BJ (cell line): ENCODE measurements at places on chromosomes 6 and 20.

DNA sequence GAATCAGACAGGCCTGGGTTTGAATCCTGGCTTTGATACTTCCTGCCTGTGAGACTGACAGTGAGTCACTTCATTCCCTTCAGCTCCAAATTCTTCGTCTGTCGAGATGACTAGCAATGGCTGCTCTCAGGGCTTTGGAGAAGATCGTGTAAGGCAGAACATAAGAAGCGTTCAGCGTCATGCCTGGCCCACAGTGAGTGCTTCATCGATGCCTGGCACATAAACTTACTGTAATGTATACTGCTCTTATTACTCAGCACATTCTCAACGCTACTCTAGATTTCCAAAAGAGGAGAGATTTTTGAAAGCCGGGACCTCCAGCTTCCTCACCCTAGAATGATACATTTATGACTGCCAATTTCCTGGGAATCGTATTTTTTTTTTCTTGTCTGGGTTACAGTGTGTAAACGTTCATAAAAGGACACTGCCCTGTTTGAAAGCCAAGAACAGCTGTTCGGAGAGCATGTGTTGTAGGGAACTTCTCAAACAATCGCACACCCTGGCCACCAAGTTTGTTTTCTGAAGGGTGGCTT, 16.2 kb upstream of the BCAS1 start:
- no peak for DNase-seq

DNA sequence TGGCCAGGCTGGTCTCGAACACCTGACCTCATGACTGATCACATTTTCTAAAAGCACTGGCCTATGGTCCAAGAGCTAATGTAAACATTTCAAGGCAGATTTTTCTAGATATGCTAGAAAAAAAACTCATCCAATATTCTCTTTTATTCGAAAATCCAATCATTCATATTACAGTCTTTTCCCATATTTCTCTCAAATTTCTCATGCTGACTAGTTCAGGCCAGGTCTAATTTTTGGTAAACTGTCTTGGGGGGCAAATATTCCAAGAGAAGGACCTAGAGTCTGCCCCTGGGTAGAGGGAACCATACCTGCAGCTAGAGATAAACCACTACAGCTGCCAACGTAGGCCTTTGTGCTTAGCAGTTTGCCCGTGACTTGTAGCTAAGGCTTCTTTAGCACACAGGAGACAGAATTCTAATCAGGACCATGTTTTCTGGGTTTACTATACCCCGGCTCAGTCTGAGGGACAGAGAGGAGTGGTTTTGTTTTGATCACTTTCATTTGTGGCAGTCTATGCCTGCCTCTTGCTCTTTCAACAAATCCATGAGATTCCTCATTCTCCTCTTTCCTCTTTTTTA, 71.8 kb upstream of the CITED2 start:
- DNase-seq: no peak

GRCh38 chr6:3085074-3085473, 16.8 kb downstream of the RIPK1 start:
- no peak for DNase-seq

- DNase-seq: no peak
Measured at GRCh38 chr6:161961046-161961445, 687.2 kb upstream of the AGPAT4 start.

DNA sequence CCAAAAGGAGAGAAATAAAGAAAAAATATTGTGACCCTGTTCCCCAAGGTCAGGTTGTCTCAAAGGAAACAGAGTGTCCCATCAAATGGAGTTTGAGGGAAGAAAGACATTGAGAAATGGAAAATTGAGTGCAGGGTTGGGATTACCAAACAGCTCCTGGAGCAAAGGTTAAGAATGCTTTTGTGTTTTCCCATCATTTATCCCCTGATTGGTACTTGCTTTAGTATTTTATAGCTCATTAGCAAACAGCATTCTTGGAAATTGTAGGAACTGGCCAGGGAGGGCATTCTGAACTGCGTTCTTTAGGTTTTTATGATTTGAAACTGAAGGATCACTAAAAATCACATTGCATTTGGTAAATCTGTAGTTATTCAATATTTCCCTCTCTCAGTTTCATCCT, 59.0 kb upstream of the NELFCD start:
- no peak for DNase-seq
